ENCODE measurements at places on chromosomes 11 and 22.

DNA sequence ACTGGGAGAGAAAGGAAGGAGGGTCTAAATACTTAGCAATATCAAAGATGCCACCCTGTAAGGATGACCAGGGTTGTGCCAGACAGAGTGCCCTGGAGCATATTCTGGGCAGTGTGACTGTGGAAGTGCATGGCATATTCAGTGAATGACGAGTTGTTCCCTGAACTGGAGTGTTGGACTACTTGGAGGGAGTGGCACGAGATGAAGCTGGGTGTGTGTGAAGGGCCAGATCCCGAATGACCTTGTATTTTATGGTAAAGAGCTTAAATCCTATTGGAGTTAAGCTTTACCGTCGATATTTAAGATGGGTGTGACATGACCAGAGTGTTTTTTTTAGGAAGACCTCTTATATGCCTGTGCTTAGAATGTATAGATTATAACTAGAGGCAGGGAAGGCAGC lies 48.8 kb downstream of the STIM1 start:
- no peak for DNase-seq

- DNase-seq: no peak
Measured at GRCh38 chr22:37416827-37417226, 10.5 kb downstream of the ELFN2 start.

DNA sequence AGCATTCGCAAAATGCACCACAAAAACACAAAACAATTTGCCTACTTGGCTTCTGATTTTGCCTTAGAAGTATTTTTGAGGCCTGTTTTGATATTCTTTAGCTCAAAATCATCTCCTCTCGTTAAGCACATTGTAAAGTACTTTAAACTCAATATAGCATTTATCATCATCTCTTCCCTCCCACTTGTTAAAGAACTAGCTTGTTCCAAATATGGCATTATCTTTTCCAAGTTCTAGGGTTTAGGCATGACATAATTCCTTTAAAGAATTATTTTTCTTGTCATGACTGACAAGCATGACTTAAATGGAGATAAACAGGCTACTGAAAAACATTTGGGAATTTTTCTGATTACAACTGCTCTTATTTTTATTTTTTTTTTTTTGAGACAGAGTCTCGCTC lies 21.3 kb downstream of the CELF1 start:
- no peak for DNase-seq

- peak; percentile 83 for DNase-seq
Measured at GRCh38 chr11:113162592-113162962, 151.8 kb upstream of the TTC12 start.

GRCh38 chr22:21754523-21754922 lies 18.9 kb upstream of the YPEL1 start:
- peak; percentile 46 for DNase-seq

DNA sequence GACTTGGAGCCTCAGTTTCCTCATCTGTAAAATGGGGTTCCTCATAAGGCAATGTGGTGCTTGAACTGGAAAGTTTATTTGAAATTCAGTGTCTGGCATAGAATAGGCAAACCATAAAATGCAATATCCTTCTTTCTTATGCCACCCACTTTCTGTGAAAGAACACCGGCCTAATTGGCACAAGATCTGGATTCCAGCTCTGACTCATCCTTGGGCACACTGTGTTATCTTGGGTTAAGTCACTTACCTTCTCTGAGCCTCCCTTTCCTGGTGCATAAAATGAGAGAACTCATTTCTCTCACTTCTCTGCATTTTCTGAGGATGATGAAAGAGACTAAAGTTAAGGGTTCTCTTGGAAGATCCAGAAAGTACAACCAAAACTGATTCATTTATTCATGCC lies 5.1 kb downstream of the INSC start:
- no peak for DNase-seq

DNA sequence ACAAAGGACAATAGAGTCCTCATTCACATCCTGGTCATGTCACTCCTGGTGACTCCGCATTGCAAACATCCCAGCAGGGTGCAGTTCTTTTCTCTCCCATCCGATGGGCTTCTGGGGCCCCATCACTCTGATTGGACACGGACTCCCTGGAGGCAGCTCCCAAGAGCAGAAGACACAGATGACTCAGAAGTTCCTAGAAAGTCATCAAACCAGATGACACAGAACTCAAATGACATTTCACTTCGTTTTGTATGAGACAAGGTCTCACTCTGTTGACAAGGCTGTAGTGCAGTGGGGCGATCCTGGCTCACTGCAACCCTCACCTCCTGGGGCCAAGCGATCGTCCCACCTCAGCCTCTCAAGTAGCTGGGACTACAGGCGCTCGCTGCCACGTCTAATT lies 33.2 kb downstream of the ZNF195 start:
- no peak for DNase-seq

DNA sequence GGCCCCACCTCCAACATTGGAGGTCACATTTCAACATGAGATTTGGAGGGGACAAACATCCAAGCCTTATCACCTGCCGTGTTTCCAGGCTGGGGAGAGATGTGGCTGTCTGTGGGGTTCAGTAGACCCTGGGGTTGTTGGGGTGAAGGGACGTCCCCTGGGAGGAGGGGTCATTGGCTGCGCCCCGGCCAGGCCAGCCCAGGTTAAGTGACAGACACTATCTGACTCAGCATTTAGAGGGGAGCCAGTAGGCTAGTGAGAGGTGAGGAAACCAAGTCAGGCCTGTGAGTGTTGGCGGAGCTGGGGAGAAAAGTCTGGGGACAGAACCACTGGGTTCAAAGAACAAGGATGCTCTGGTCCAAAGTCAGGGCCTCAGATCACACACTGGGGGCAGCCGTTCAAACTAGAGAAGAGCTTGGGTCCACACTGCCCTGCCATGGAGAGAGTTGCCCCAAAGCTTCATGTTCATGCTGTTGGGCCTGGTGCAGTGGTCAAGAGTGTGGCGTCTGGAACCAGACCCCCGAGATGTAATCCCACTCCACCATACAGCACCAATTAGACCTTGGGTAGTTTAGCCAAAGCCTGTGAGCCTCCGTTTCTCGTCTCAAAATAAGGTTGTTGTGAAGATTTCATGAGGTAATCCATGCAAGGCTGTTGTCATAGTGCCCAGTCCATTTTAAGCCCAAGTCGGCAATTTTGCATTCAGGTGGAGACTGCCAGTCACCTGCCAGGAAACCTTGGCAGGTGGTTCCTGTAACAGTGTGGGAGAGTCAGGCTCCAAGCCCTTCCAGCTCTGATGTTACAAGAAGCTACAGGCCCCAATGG lies 1289.6 kb downstream of the TBC1D22A start:
- DNase-seq: no peak

GRCh38 chr11:122439866-122440810 lies 215.4 kb upstream of the UBASH3B start:
- peak; percentile 58 for DNase-seq

GRCh38 chr11:112829971-112830654 lies 131.1 kb upstream of the NCAM1 start:
- no peak for DNase-seq

- no peak for DNase-seq
Measured at GRCh38 chr22:49754696-49755630, 72.7 kb downstream of the BRD1 start.

- peak; percentile 38 for DNase-seq
Measured at GRCh38 chr22:16949561-16949960, 58.5 kb downstream of the GAB4 start.

DNA sequence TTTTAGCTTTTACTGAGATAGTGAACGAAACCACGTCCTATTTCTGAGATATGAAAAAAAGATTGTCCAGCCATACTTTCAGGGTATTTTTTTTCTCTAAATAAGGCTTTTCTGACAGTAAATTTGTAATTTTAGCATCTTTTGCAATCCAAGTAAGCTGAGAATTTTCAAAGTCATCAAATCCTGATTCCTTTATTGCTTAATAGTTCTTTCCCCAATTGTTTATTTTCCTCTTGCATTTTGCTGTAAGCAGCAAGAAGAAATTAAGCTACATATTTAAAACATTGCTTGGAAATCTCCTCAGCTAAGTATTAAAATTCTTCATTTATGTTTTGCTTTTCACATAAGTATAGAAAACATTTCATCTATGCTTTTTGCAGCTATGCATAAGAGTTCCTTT lies 493.3 kb upstream of the CCDC179 start:
- DNase-seq: no peak

GRCh38 chr22:39927544-39927943 lies 26.7 kb downstream of the GRAP2 start:
- DNase-seq: no peak

- DNase-seq: no peak
Measured at GRCh38 chr11:112042161-112042960, 17.2 kb downstream of the DLAT start.

GRCh38 chr22:39405346-39406085 lies 5.9 kb downstream of the TAB1 start:
- peak; percentile 89 for DNase-seq

DNA sequence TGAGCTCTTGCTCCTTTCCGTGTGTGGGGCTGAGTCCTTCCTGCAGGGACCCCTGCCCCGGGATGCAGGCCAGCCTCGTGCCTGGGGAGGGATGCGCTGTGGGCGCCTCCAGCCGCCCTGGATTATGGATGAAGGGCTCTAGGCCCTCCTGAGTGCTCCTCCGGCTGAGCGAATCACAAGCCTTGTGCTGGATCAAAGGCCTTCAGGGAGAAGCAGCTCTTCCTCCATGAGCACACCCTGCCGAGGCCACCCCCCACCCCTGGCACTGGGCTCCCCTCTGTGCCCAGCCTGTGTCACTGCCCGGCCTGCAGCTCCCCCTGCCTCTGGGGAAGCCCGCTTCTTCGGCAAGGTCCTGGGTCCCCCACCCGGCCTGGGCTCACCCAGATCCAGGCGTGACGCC lies 43.8 kb downstream of the BRSK2 start:
- no peak for DNase-seq

Measured in putamen (tissue), 1 donor.